Pancreas (tissue), 10 donors: ENCODE measurements at places on chromosomes 1 and 21. TPM values are rescaled to one million over a fixed set of nuclear protein-coding genes. Genes with fewer than 3 reads are reported as not detected.
A peak's percentile ranks its signal among the peaks of the same experiment; 100 is the strongest.

Gene KIF1B
- total RNA-seq: 20.1 TPM

Gene OR6N1
- total RNA-seq: not detected

GRCh38 chr1:228798548-228798947 is 63.3 kb downstream of the RHOU start:
- DNase-seq: no peak

DNA sequence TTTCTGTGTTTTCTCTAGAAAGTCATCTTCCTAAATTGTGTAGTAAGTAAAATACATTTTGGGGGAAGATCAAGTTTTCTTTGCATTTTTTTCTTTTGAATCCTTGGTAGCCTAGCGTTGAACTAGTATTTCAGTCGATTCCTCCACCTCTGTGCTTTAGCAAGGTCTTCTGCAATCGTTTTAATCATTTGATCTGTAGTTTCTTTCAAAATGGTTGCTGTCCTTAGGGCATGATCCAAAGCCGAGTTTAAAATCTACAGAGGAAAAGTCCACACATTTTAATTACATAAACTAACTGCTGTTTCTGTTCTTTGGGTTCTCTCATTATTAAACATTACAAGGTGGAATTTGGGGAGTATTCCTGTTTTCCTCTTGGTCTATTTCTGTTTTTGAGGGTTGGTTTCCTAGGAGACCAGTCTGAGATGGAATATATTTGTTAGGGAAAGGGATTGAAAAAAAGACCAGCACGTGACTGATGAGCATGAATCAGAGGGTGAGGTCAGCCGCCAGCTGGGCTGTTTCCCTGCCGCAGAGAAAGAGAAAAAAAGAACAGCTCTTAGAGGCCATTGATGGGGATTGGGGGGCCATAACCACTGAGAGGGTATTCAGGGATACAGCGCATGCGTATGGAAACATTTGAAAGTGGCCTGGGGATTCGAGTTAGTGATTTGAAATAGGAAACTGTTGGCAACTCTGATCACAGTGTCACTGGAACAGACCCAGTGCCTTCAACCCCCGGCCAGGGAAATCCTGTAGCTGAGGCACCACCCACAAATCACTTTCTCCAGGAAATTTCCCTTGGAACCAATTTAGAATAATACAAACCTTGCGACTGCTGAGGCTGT is 40.6 kb downstream of the AKNAD1 start:
- DNase-seq: peak; percentile 80

DNA sequence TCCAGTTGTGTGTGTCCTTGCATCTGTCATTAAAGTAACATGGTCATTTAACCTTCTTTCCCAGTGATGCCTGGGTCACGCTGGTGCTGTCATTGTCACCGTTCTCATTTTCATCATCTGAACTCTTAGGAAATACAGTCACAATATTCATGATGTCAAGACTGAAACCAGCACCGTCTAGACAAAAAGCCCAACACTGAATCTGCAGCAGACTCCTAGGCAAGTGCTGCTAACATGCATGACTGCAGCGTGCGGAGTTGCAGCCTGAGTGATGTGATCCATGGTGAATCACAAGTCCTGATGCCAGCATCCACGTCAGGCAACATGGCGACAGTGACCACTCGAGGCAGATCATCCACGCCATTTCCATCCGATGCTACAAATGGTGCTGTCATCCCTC is 37.6 kb downstream of the MRPL37 start:
- no peak for DNase-seq

- no peak for DNase-seq
Measured at GRCh38 chr1:109722908-109723691, 11.0 kb downstream of the GSTM5 start.

GRCh38 chr1:178946416-178946815 is 75.5 kb upstream of the ANGPTL1 start:
- DNase-seq: no peak

DNA sequence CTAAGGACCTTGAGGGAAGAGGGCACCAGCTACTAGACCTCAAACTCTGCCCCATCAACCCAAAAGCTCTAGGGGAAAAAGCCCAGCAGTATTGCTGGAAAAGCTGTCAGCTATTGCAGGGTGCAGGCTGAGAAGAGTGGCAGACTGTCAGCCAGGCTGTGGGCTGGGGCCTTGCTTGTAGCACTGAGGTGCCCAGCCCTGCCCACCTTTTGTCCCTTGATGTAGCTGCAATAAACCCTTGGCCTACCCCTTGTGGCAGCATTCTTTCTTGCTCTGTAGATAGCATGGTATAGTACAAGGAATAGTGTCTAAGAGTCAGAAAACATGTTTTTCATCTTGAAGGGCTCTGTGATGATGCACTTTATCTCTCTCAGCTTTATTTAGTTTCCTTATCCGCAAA is 39.4 kb downstream of the CDC14A start:
- no peak for DNase-seq

DNA sequence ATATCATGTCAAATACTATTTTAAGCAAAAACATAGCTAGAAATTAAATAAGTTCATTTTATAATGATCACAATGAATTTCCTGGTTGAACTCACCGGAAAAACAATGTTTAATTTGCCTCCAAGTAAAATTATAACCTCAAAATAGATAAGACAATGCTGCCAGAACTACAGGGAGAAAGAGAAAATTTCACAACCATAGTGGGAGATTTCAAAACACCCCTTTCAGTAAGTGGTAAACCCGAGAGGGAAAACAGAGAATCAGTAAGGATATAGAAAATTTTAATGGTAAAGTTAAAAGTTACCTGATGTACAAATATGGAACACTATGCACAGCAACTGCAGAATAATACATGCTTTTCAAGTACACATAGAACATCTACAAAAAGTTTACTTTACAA is 43.2 kb upstream of the PLA2G4A start:
- DNase-seq: no peak

GRCh38 chr1:210684466-210685294 is 356.0 kb downstream of the HHAT start:
- no peak for DNase-seq

GRCh38 chr1:25922971-25923552 is 16.8 kb upstream of the STMN1 start:
- peak; percentile 72 for DNase-seq

DNA sequence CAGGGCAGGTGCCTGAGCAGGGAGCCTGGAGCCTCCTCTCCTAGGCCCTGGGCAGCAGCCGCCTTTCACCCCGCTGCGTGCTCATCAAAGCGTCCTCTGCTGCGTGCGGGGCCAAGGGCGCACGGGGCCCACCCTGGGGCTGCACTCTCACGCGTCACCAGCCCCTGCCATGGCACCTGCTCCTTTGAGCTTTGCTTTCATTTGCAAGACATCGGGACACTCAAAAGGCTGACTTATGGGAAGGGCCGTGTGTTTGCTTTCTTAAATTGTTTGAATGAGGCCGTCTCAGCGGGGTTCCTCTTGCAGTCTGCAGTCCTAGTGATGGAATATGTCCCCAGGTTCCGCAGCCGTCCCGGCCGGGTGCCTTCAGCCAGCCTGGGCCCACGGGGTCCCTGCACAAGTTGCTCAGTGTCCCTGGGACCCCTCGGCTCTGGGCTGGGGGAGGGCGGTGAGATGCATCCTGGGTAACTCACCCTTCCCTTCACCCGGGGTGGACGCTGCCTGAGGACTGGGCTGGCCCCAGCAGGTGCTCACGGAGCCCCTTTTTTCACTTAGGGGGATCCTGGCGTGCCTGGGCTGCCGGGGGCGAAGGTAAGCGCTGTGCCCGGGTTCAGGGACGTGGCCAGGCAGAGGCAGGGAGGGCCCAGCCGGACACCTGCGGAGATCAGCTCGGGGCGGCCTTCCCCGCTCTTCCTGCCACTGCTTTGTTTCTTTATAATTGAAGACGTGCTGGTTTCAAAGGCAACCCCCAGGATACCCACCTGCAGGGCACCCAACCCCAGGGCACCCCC is 53.1 kb downstream of the SLC19A1 start:
- no peak for DNase-seq
